Uterus (tissue), 4 donors: ENCODE measurements at places on chromosomes 4 and X.

DNA sequence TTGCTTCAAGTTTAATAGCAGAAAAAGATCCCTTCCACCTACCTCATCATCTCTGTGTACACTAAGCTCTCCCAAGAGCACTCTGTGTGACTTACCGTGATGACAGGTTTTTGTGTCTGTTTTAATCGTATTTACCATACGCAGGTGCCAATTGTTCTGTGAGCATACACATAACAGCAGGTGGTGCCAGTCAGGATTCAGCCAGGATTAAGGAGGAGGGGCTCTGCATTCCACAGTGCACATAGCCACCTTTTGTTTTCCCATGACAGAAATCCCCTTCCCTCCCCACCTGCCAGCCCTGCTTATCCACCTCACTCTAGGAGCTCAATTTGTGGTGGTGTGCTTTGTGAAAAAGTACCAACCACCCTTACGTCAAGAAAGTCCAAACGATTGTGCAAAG, 14.8 kb downstream of the ANK2 start:
- no peak for DNase-seq

DNA sequence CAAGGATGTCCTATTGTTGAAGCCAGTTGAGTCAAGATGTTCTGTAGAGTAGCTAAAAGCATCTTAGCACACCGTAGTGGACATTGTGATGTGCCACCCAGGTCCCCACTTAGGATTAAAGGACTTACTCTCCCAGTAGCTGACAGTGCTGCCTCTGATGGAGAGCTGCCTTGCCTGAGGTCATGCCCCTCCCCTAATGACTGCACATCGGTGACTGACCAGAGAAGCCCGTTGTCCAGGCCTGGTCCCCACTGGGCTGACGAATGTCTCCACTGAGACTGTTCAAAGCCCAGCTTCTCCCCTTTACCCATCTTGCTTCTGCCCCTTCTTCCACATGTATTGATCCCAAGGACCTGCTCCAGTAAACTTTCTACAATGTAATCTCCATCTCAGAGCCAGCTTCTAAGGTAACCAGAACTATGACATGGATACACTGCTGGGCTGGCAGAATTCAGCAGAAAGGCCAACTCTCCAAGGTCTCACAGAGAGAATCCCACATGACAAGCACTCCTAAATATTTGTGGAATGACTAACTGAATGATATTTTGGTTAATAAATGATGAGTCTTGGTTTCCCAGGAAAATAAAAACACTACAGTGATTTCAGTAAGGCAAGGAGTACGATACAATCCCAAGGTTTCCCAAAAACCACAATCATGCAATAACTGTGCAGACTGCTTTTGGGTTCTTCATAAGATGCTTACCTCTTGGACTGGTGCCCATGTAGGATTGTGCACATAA, 82.4 kb upstream of the TMEM150C start:
- no peak for DNase-seq

DNA sequence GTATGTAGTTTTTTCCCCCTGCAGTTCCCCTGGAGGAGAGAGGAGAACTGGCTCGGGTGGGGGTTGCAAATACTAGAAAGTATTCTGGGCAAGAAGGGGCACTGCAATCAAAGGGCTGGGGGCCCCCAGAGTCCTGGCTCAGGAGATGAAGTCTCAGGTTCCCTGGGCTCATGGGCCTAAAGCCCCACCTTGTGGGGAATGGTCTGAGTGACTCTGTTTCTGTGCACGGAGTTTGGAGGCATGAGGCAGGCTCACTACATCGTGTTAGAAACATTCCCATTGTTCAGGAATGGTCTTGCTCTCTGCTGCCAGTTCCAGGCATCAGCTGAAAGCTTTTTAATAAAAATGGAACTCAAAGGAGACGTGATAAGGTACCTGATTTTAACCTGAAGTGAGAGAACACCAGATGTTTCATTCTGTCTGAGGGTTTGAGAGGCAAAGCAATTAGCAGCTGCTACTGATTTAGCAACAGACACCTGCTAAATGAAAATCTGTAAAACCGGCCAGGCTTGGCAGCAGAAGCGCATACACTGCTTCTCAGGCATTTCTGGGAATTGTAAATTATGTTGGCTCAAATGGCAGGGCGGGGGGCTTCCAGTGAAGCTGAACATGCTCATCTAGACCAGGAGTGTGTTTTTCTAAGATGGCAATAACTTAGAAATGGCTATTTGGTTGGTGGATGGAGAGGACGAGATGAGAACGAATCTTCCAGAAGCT, 122.7 kb downstream of the TMEM164 start:
- DNase-seq: no peak

GRCh38 chr4:2729533-2729875, 26.6 kb downstream of the TNIP2 start:
- DNase-seq: no peak

DNA sequence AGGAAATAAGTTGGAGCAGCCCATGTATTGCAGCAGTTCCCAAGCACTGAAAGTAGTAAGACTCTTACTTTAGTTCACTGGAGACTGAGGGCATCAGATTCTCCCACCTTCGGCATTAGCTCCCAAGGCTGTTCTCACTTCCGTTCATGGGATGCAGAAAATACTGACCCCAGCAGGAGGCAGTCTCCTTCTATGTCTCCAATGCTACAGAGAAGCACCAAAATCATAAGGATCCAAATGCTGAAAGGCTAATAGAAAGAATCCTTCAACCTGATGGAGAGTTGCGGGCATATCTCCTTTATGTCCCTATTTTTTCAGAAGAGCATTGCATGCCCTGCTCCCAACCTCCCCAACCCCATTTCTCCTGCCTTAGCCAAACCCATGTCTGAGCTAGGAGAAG, 32.4 kb downstream of the ADH7 start:
- DNase-seq: no peak

- DNase-seq: no peak
Measured at GRCh38 chrX:20317873-20318272, 51.2 kb upstream of the RPS6KA3 start.
